Hindlimb muscle (tissue), 1 donor: ENCODE measurements at places on chromosomes 3 and 15.

DNA sequence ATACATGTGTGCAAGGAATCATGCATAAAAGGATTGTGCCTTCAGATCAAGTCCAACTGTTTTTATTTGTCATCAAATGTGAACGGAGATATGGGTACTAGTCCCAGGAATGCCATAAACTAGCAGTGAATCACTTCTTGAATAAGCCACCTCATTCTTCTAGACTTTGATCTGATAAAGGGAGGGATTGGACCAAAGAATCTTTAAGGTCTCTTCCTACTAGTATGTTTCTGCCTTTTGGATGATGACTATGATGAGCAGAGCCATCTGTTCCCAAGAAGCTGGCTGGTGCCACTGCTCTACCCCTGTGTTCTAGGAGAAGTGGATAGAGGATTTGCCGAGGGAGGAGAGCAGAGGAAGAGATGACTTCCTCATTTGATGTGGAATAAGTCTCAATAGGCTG lies 28.8 kb upstream of the UACA start:
- DNase-seq: no peak

- no peak for DNase-seq
Measured at GRCh38 chr3:179655236-179655635, 2.4 kb downstream of the USP13 start.

DNA sequence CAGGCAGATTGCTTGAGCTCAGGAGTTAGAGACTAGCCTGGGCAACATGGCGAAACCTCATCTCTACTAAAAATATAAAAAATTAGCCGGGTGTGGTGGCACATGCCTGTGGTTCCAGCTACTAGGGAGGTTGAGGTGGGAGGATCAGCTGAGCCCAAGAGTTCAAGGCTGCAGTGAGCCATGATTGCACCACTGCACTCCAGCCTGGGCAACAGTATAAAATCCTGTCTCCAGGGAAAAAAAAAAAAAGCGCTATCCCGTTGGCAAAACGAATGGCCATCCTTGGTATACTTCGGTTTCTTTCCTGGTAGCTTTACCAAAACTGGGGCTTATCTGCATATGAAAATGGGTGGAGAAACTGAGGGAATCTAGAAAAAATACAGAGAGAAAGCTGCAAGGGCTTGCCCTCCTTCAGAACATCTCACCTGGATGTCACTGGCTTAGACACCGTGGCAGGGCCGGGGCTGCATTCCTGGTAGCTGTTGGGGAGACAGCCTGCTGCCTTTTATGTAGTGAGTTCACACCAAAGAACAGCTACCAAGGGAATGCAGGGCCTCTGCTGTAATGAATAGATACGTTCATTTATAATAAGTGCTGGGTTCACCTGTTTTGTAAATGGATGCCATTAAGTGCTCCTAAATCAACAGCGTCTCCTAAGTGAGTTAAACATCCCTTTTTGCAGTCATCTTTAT lies 96.0 kb downstream of the IQSEC1 start:
- no peak for DNase-seq

- DNase-seq: no peak
Measured at GRCh38 chr3:72269475-72269874, 484.5 kb upstream of the PROK2 start.

DNA sequence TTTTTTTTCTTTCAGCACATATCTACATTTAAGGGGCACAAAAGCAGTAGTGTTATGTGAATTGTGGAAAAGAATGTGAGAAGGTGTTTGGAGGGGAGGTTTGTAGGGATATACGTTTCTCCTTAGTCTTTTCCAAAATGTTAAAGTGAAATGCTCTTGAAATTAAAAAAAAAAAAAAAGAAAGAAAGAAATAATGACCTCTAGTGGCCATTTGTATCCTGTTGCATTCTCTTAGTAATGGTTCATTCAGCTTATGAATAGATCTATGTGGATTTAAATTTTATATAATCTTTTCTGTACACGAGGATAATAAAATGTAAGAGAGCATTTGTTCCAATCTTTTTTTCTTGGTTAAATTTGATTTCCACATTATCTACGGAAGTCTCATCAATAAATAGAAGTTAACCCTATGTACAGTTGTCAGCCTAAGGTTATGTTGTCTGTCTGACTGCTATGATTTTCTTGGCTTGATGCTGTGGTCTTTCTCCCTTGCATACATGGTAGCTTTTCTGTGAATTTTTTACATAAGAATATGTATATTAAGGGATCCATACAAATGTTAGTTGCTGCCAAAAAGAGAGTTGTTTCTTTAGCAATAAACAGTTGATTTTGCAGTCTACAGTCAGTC lies 1.7 kb downstream of the P2RY13 start:
- no peak for DNase-seq

DNA sequence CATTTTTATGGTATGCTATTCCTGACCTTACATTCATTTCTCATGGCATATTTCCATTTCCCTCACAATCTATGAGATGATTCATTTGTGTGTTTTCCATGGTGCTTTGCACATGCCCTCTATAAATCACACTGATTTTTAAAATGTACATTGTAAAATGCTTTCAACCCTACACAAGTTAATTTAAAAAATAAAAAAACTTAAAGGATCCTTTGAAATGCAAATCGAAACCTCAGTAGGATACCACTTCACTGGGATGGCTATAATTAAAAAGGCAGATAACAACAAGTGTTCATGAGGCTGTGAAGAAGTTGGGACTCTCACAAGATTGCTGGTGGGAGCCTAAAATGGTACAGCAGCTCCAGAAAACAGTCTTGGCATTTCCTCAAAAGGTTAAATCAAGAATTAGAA lies 83.5 kb downstream of the FMN1 start:
- no peak for DNase-seq

- DNase-seq: no peak
Measured at GRCh38 chr3:117303443-117303842, 593.9 kb downstream of the TUSC7 start.

- DNase-seq: peak; percentile 26
Measured at GRCh38 chr3:160921020-160921635, 165.1 kb downstream of the PPM1L start.

GRCh38 chr3:49831341-49831740 lies 17.6 kb upstream of the UBA7 start:
- DNase-seq: no peak

DNA sequence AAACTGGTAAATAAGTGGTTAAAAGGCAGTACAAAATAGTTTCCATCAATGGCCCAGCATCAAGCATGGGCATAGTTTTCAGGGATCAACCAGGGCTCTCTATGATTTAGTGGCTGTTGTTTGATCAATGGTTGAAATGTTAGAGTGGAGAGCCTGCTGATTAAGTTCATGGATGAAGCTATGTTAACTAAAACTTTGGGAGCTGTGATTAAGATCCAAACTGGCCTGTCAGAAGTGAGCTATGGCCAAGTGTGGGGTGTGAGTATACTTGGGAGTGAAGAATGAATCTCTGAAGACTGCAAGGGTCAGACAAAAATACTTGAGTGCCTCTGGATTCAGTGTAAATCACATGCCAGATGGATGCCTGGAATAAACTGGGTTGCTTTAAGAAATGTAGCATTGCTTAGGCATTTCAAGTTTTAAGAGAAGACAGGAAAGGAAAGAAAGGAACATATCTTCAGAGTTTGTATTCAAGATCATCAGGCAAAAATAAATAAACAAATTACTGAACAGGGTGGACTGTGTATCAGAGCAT lies 422.2 kb upstream of the ADAMTS9 start:
- no peak for DNase-seq

- DNase-seq: no peak
Measured at GRCh38 chr3:129625072-129625874, 18.8 kb upstream of the PLXND1 start.

DNA sequence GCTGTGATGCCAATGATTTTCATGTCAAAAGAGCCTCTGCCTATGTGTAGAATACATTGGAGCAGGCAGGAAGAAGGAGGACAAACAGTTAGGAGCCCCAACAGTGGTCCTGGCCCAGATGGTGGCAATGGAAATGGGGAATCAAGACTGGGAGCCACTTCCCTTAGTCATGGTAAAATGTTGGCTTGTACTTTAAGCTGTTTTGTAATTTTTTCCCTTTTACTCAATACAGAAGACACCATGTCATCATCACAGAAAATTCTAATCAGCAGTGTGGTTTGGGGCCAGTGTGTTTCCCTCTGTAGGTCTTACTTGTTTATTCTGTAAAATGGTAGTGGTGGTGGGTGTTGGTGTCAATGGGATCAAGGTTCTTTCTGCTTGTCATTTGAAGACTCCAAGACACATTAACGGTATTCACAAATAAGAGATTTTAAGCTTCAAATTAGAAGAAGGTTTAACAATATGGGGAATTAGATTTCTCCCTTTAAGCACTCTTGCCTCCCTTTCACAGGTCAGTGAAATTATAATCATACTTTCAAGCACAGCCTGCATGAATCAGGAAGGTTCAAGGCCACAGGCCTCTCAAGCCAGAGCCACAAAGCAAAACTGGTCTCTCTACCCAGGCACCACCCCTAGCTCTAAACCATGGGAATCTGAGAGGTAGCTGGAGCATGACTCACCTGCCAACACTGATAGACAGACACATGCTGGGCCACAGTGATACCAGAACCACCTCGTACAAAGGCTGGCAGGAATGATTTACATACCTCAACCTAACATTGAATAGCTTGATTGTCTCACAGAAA lies 24.9 kb downstream of the SIAH2 start:
- no peak for DNase-seq

DNA sequence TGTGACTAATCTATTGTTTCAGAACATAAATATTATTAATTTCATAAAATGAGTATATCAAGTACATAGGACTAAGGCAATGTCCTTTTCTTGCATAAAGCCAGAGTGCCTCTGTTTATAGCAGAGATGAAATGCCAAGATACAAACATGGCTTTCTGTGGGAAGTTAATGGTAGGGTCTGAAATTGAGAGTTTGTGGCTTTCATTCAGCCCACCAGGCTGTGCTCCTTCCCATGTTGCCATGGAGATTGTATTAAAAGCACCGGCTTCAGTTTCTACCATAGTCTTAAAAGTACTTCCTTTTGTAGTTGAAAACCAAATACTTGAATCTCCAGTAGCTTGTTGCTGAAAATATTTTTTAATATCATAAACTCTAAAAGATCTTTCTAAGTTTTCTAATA lies 114.0 kb downstream of the LRRC28 start:
- no peak for DNase-seq

- DNase-seq: no peak
Measured at GRCh38 chr3:106255870-106256248, 387.0 kb upstream of the CBLB start.

DNA sequence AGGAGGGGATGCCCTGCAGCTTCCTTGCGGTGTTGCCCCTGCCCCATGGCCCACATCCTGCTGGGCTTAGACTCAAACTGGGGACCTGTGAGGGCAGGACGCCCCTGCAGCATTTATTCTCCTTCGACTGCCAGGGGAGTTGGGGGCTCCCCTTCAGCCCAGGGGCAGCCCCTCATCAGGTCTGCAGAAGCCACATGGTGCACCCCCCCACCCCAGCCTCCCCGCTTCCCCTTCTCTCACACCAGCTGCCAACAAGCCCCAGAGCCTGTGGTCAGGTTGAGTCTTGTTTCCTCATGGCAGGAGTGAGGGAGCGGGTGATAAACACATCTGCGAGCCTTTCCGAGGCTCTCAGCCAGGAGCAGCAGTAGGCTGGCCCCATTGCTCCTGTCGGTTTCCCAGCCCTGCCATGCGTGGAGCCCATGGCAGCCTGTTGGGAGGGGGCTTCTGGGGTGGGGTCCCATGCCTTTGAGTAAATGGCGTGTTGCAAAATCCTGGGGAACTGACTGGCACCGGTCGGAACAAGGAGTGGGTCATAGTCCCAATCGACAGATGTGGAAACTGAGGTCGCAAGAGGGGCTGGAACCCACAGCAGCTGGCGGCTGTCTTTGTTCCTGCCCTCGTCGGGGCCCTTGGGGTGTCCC lies 27.8 kb downstream of the WNT7A start:
- DNase-seq: no peak

DNA sequence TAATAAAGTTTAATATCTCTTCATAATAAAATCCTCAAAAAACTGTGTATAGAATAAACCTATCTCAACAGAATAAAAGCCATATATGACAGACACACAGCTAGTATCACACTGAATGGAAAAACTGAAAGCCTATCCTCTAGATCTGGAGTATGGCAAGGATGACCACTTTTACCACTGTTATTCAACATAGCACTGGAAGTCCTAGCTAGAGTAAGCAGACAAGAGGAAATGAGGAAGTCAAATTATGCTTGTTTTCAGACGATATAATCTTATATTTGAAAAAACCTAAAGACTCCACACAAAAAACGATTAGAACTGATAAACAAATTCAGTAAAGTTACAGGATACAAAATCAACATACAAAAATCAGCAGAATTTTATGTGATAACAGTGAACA lies 57.4 kb upstream of the DIPK2A start:
- no peak for DNase-seq
